Natural killer cell (primary cell): ENCODE measurements at places on chromosomes 2 and 18. TPM values are rescaled to one million over a fixed set of nuclear protein-coding genes. Genes with fewer than 3 reads are reported as not detected.
A peak's percentile ranks its signal among the peaks of the same experiment; 100 is the strongest.

The ATP6V1B1 gene
- not detected for total RNA-seq

The LCT gene
- total RNA-seq, result not detected

GRCh38 chr2:144162652-144163051, 357.3 kb downstream of the ZEB2 start:
- no peak for DNase-seq

- DNase-seq, result no peak
Measured at GRCh38 chr2:230890646-230891045, 25.9 kb downstream of the ITM2C start.

DNA sequence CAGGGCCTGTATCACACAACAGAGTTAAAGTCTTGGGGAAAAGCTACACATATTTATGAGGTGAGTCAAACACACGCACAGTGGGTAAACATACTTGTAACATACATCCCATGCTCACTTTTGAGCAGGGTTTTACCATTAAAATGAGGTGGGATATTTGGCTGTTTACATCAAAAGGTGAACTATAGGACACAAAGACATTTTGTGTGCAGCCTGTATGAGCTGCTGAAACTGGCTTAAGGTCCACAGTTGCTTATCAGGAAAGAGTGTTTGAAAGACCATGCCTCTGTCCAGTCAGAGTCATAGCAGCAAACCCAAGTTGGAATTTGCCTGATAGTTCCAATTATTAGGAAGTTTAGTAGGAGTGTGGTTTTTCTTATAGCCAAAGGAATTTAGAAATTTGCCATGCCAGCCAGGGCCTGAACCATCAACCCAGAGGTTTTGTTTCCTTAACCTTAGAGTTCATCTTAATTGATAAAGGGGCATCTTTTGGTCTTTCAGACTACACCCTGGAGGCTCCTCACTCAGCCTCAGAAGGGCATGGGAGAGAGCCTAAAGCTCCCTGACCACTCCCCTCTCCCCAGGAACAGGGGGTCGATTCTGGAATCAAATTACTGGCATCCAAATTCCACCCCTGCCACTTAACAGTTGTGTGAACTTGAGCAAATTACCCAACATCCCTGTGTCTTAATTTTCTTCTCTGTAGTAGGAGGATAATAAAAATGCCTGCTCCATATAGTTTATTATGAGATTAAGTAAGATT, 29.9 kb upstream of the L3MBTL4 start:
- no peak for DNase-seq

The EPB41L3 gene
- total RNA-seq, result 4.4 TPM

The ZNF804A gene
- total RNA-seq, result 0.25 TPM

DNA sequence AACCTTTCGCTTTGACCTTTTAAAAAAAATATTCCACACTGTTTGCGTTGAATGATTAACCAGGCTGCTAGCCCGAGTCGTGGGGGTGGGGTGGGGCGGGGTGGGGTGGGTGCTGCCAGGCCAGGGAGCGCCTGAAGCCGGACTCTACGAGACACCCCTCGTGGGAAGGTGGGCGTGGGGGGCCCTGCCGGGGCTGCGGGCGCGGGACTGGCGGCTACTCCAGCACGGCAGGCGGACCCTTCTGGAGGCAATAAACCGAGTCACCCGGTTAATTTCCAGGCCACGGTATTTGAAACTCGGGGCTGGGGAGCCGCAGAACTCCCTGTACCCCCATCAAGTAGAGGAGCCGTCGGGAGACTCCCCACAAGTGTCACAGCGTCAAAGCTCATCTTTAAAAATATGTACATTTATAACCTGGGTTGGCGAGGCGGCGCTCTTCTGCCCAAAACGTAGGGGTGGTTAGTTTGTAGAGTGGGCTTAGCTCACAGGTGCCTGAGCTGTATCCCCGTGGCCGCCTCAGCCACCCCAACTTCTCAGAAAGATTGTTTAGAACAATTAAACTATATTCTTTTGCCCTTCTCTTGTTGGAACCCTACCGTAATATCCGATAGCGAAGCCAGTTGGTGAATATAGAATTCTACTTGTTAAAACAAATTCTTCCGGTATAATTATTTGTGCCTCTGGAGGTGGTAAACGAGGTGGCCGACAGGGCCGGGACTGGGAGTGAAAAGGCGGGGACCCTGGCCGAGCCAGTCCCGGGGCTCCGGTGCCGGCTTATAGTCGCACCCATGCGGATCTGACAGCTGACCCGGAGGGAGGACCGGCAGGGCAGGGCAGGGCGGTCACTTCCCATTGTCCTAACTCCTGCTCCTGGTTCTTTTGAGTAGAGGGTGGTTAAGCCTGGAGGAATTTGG, 1.4 kb downstream of the B3GNT2 start:
- DNase-seq, result peak; percentile 75

DNA sequence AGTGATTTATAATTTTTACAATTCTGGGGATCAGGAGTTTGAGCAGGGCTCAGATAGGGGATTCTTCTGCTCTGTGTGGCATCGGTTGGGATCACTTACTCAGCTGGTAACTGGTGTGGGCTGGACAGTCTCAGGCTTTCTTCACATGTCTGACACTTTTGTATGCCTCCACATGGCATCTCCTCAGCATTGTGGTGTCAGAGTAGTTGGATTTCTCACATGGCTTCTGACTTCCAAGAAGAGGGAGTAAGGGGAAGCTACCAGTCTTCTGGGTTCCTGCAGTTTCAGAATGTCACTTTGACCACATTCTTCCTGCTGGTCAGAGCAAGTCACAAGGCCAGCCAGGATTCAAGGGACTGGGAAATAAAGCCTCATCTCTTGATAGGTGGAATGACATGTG, 55.6 kb downstream of the NCOA1 start:
- no peak for DNase-seq

The POTEJ gene
- total RNA-seq, result not detected

DNA sequence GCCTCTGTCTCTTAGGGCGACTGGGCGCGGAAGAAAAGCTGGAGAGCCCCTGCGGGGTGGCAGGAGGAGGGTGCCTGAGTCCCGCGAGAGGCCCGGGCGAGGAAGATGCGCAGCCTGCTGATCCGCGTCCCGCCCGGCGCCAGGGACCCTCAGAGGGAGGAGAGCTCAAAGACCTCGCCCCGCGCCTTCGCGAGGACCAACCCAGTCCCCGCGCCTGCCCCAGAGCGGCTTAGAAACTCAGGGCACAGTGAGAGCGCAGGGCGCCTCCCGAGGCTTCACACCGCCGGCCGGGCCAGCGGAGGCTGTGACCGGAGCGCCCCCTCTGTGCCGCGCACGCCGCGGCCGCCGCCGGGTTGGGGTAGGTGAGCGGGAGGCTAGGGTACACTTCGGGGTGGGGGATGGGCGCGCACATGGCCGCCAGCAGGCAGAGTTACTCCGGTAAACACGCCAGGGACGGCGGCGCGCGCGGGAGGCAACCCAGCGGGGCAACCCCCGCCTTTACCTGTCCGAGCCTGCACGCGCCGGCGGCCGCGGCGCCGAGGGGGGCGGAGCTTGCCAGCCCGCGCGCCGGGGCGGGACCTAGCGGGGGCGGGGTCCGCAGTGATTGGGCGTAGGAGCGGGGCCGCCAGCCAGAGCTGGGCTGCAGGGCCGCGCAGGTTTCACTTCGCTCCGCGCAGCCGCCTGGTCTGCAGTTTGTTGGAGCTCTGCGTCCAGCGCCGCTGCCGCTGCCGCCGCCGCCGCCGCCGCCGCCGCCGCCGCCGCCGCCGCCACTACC, at the start of gene BCL2L11:
TSS of gene BCL2L11 (plus strand) at position 662 of the 775 bp plus-strand sequence. CDS start 2,832 bp downstream, outside the sequence.
- peak; percentile 94 for DNase-seq

- no peak for DNase-seq
Measured at GRCh38 chr2:35871672-35872071, 483.9 kb upstream of the CRIM1 start.

DNA sequence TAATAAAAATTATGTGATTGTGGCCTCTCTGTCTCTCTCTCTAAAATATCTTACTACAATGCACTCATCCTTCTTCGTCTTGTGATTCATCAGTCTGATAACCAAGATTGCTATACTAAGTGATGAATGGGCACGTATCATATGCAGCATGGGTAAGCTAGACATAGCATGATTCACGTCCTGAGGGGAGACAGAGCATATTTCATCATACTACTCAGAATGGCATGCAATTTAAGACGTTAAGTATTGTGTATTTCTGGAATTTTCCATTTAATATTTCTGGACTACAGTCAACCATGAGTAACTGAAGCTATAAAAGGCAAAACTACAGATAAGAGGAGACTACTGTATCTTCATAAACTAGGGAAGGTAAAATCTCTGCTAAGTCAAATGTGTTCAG, 97.0 kb upstream of the CD226 start:
- no peak for DNase-seq

The L3MBTL4 gene
- total RNA-seq, result 34.2 TPM

DNA sequence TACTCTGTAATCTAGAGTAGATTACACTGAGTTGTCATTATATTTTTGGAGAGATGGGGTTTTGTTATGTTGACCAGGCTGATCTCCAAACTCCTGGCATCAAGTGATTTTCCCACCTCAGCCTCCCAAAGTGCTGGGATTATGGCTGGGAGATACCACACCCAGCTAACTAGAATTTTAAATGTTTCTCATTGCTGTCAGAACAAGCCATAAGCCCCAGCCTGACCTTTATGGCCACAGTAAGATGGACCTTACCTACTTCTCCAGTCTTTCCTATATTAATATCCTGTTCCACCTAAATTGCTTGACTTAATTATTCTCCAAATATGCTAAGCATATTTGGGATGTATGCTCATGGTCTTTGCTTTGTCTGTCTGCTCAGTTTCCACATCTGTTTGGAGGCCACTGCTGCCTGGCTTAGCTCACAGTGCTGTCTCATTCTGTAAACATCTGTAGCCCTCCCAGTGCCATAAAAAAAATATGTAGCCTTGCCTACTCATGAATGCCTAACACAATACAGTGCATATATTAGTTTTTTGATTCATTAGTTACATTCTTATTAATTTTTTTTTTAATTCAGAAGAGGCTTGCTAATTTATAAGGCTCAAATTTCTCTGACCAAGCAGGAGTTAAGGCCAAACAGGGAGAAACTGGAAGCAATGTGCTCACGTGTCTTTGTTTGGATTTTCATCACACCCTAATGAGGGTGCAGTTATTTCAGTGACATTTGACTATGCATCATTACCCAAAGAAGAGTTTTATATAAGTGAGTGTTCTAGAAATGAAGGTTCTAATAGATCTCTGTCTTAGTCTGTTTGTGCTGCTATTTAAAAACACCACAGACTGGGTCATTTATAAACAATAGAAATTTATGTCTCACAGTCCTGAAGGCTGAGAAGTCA, 45.3 kb upstream of the PSME4 start:
- DNase-seq, result no peak

- DNase-seq, result no peak
Measured at GRCh38 chr2:179981085-179981484, 26.0 kb downstream of the CWC22 start.

The CCDC150 gene
- total RNA-seq, result 1.1 TPM

DNA sequence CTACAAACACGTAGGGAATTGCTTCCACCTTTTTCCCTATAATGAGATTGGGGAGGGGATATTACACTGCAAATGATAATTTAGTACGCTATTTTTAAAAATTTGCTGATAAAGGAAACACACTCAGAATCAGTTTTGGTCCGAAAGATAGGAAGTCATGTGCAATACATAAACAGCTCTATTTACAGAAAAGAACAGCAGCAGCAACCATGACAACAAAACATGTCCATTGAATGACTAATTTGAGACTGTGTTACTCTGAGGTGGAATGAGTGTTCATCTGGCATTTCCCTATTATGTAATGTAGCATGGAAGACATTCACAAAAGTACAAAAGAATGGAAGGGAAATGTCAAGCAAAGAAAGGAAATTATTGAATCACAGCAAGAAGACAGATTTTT, 337.2 kb downstream of the NBAS start:
- DNase-seq, result no peak

DNA sequence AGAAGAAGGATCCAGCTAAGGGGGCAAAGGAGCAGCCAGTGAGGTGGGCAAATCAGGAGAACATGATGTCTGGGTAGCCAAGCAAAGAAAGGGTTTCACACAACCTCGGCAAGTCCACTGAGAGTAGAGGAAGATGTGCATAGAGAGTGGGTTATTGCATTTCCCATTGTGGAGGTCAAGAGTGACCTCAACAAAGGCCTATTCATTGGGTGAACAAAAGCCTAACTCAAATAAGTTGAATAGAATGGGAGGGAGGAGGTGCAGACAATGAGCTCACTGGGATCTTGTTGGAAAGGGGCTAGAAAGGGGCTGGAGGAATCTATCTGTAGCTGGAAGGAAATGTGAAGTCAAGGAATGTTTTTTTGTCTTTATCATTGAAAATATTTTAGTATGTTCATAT, 14.0 kb upstream of the PDCL3 start:
- DNase-seq, result no peak

DNA sequence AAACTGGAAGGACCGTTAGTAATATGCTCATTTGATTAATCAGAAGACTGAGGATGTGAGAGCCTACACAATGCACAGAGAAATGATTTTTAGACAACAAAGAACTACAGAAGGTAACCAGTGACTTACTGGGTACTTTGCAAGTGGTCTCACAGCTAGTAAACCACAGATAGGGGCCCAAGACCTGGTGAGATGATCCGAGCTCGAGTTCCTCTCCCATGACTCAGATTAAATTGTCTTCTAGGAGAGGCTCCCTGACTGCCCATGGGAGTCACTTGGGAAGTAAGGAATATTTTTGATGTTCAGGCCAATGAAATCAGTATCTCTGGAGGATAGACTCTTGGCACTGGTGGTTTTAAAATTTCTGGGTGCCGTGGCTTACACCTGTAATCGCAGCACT, 220.2 kb downstream of the CLIP4 start:
- DNase-seq, result no peak

- no peak for DNase-seq
Measured at GRCh38 chr18:39620551-39621168, 2055.1 kb upstream of the CELF4 start.

- no peak for DNase-seq
Measured at GRCh38 chr2:156132130-156132529, 200.4 kb downstream of the NR4A2 start.

DNA sequence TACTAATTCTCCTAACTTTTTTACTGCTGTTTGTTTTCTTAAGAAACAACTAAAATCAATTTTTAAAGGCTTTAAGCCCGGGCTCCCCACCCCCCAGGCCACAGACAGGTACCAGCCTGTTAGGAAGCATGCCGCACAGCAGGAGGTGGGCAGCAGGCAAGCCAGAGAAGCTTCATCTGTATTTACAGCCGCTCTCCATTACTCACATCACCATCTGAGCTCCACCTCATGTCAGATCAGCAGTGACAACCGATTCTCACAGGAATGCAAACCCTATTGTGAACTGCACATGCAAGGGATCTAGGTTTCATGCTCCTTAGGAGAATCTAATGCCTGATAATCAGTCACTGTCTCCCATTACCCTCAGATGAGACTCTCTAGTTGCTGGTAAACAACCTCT, 517.0 kb downstream of the NRXN1 start:
- no peak for DNase-seq

The ASTL gene
- total RNA-seq, result 11.3 TPM

The CHRNG gene
- total RNA-seq, result not detected

GRCh38 chr18:24725644-24726415, 265.4 kb downstream of the HRH4 start:
- DNase-seq, result no peak

DNA sequence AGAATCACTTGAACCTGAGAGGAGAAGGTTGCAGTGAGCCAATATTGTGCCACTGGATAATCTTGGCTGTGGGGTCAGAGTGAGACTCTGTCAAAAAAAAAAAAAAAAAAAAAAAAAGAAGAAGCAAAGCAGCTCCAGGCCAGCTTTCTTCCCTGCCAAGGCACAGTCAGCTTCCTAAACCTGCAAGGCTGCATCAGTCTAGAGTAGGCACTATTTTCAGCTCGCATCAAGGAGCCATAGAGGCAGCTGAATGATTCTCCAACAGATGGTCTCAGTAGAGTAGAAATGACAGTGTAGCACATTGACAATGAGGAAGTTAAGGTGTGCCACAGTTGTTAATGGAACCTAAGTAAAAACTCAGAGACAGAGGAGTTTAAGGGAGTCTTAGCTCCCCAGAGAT, 35.6 kb downstream of the BMP10 start:
- no peak for DNase-seq

The ARL5A gene
- 58.0 TPM for total RNA-seq

The DSG1 gene
- total RNA-seq, result not detected

The GYPC gene
- 92.3 TPM for total RNA-seq
